ENCODE measurements at places on chromosomes 6 and 20. TPM values are rescaled to one million over a fixed set of nuclear protein-coding genes. Genes with fewer than 3 reads are reported as not detected.

DNA sequence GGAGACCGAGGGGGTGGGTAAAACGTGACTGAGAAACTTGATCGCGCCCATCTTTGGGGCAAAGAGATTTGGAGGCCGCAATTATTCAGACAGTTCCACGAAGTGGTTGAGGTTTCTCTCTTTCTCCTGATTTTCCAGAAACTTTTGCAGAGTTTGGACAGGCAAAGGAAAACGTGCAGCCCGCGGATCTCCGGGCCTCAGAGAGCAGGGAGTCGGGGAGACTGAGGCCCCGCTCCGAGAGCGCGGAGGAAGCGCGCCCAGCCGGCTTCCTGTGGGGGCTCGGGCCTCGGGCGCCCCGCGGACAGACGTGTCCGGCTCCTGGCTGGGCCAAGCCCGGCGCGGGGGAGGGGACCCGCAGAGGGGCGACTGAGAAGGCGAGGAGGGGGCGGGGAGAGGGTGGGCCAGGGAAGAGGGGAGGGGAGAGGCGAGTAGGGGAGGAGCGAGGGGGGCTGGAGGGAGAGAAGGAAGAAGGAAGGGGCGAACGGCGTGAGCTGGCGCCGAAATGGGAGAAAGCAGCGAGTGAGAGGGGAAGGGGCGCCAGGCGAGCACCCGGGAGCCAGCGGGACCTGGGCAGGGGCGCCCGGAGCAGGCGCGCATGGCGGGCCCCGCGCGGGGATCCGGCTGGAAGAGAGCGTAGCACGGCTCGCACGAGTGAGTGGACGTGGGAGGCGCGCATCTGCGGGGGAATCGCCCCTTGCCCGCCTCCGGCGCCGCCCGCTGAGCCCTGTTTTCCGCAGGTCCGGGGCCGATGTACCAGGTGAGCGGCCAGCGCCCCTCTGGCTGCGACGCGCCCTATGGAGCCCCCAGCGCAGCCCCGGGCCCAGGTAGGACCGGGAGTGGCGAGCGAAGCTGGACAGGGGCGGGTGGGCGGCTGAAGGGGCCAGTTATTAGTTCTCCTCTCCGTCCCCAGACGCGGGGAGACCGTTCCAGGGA is at the start of gene MDFI:
Gene MDFI, plus strand, starts transcription at position 467 of the 933 bp plus-strand sequence. Its CDS starts 282 bp downstream, at position 749.
- no peak for DNase-seq

The DEFB132 gene
- not detected for total RNA-seq

- DNase-seq = no peak
Measured at GRCh38 chr20:36827541-36828279, 48.2 kb upstream of the TLDC2 start.

GRCh38 chr6:116385459-116385802 is 14.7 kb downstream of the DSE start:
- no peak for DNase-seq

Data from epithelial cell of proximal tubule (primary cell).